ENCODE measurements at places on chromosomes 3 and 15.

DNA sequence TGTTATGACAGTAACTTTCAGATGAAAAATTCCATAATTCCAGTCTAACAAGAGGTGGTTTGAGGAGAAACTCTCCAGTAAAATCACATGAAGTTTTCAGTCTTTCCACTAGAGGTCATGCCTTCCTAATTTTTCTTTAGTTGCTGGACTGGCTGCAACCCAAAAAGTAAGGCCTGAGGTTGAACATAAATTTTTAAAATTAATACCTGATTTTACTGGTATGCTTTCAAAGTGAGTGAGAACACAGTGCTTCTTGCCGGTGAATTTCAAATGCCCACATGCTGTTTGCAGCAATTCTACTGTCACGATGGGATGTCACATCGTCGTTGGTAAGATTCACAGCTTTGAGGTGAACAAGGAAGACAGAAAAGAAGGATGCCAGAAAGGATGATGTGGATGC lies 89.0 kb upstream of the FGF12 start:
- DNase-seq, result no peak

DNA sequence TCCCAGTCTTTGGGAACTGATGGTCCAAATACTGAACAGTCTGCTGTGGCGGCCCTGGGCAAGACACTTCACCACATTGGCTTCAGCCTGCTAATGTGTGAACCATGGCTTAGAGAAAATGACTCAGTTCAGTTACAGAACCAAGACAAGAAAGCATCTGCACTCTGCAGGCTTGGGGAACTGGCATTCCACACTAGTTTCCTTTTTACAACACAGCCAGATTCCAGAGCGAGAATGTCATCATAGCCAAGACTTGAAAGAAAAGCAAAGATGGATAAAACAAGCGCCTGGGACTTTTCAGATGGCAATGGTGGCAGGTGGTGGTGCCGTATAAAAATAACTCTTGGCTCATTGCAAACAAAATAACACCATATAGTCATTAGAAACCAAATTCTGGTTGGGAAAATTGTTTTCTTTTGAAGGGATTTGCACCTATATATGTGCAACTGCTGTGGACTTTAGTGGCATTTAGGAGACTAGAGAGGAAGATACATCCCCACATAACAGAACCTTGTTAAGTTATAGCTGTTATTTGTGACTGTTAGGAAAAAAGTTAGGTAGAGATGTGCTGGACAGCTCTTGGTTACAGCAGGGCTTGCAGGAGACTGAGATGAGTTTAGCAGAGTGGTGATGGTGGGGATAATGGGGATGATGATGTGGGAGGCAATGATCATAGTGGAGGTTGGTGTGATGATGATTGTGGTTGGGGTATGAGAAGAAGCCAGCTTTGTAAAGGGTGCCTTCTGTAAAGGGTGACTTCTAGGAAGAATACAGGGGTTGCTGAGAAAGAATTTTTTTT lies 273.6 kb downstream of the THRB start:
- DNase-seq, result no peak

DNA sequence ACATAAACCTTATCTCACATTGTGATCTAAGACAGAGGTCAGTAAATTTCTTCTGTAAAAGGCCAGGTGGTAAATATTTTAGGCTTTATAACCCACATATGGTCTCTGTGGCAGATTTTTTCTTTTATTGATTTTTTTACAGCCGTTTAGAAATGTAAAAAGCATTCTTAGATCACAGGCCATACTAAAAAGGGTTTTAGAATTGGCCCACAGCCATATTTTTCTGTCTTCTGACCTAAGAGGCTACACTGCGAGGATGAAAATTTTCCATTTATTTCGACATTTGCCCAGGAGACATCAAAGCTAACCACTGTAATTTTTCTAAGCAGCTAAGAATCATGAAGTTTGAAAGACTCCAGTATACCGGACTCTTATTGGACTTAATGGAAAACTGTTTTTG lies 377.2 kb upstream of the SGO1 start:
- DNase-seq, result no peak

- no peak for DNase-seq
These were observed 1.2 kb downstream of the ANXA2 start for GRCh38 chr15:60396560-60396957.

- no peak for DNase-seq
These were observed 10.0 kb downstream of the ABHD2 start for GRCh38 chr15:89098281-89098680.

DNA sequence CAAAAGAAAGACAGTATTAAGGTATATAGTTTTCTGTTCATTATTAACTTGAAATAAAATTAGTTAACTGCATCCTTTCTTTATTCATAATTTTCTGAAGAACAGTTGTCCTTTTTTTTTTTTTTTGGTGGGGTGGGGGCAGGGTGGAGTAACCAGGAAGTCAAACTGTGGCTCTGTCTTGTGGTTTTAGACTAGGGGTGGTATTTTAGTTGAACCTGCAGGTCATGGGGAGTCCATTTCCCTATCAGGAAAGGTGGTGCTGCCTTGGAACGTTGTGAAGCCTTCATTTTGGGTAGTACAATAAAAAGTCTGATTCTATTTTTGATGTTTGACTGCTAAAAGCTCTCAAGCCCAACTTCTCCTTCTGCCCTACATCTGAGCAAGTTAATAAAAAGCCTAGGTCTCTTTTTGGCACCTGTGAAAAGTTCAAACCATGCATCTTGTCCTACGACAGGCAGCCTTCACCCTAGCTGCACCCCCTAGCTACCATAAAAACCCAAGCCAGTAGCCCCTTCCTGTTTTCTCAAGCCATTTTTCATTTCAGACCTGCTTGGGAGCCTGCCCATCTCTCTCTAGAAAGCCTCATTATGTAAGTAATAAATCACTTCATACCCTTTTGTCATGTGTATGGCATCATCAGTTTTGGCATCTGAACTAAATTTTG lies 31.2 kb upstream of the RIOX2 start:
- DNase-seq, result no peak

DNA sequence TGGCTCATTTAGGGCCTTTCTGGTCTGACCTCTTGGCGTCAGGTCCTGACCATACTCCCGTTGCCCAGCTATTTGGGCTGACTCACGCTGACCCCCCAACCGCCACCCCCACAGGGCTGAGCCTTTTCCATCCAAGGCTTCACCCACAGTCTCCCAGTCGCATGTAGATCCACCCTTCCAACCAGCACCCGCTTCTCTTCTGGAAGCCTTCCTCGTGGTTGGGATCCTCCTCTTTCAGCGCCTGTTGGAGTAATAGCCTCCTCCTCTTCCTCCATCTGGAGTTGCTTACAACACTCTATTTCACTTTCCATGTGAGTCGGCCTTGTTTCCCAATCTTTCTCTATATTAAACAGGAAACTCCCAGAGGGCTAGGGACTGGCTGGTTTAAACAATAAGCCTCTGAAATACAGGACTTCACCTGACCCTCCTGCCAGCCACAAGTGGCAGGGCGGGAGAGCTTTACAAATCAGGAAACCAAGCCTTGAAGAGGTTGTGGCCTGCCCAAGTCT lies 2.1 kb upstream of the ALAS1 start:
- DNase-seq, result no peak

GRCh38 chr3:190528706-190529105 lies 14.8 kb downstream of the IL1RAP start:
- no peak for DNase-seq

GRCh38 chr3:127865941-127866340 lies 43.6 kb upstream of the MGLL start:
- DNase-seq, result no peak

DNA sequence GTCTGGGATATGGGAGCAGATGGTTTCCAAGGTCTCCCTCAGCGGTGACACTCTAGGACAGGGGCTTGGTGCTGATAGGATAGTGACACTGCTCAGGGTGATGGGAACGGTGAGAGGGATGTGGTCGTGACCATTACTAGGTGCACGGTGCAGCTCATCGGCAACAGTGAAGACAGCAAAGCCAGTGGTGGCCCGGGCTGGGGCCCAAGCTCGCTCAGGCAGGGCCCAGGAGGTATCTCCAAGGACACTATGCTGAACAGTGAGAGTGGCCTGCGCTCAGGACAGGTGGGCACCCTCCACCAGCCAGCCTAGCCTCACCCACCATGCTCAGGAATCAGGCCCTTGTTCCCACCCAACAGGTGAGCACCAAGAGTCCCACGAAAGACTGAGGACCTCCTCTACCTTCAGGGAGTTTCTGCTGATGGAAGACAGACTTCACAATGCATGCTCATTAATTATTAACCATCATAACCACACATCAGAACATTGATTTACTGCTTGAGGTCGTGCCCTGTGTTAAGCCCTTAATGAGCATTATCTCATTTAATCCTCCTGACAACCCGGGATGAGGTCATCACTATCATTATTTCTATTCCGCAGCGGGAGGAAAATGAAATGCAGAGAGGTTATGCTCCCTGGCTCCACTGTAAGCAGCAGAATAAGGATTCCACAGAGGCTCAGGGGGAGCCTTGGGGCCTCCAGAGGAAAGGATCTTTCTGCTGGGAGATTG lies 269.4 kb downstream of the UACA start:
- DNase-seq, result no peak

- no peak for DNase-seq
These were observed 5.4 kb downstream of the MAPKBP1 start for GRCh38 chr15:41779662-41780157.

GRCh38 chr15:48823237-48823636 lies 12.4 kb upstream of the CEP152 start:
- no peak for DNase-seq

DNA sequence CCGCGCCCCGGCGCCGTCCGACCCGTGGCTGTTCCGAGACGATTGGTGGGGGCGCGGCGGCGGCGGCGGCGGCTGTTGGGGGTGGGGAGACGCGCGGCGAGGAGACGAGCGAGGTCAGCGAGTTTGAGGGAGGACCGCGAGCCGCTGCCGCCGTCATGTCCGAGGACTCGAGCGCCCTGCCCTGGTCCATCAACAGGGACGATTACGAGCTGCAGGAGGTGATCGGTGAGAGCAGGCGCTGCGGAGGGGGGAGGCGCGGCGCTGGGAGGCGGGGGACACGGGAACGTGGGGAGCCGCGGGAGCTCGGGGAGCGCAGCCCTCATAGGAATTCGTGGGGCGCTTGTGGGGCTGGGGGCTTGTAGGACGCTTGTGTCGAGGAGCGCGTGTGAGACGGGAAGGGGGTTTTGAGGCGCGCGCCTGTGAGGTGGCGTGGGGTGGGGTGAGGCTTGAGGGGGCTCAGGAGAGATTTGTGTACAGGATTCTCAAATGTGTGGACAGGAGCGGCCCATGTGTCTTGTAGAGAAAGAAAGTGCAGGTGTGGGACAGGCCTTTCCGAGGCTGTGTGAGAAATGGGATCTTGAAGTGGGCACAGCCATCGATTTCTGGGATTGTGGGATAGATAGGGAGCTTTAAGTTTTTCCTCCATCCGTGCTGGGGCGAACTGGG lies 518 bp downstream of the OXSR1 start:
- DNase-seq, result no peak

GRCh38 chr15:35827141-35827540 lies 281.2 kb upstream of the DPH6 start:
- no peak for DNase-seq

DNA sequence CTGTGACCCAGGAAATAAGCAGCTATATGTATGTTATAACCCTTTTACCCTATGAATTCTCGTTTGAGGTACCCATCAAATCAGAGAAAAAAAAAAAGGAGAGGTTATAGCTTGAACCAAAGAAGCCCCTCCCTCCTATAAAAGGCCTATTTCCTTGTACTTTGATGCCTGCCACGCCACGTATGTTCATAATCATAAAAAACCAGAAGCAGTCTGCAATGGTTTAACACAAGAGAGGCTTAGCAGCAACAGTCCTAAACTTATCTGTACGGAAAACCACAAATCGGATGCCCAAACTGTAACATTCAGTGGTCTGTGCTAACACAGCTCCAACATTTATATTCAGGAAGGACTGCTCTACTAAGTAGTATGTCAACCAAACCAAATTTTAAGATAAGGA lies 21.2 kb downstream of the CCR8 start:
- DNase-seq, result no peak

DNA sequence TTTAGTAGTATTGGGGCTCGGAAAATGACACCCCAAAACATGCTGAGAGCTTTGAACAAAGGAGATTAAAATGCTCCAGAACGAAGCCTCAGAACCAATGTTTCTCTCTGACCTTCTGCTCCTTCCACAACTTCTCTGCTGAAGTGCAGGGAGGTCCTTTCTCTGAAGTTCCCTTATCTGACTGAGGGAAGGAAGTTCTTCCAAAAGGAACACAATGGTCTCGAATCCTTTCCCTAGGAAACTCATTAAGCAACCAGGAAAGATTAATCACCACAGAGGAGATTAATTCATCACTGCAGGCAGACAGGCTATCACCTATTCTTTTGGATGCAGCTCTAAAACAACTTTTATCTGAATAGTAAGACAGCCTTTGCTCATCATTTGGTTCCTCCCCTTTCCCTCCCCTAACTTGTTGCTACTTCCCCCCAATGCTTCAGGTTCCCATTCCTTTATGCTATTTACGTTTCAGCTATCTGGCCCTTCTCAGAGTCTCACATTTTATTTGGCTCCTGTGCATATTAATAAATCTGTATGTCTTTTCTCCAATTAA lies 18.2 kb upstream of the WDR49 start:
- DNase-seq, result no peak

DNA sequence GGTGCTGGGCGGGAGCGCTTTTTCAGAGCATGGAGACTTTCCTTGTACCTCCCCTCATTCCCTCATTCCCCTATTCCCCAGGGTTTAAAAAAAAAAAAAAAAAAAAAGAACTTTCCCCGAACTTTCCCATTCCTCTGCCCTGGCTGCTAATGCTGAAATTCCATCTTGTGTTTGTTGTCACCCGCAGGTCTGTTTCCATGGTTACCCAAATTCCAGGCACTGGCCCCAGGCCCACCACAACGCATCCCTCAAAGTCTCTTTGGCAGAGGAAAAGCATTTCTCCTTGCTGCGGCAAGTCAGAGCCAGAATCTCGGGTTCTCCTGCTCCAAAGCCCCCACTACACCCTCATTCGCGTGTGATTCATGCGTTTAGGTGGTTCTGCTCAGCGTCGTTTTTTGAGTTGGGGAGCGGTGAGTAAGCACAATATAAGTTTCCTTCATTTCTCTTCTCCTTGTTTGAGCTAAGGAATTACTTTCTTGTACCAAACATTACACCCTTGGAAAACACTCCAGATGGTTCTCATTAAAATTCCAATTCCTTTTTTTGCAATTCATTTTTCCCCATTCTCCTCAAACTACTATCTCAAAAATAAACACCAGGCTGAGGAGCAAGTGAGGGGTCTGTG lies 21.6 kb downstream of the ANAPC13 start:
- no peak for DNase-seq

DNA sequence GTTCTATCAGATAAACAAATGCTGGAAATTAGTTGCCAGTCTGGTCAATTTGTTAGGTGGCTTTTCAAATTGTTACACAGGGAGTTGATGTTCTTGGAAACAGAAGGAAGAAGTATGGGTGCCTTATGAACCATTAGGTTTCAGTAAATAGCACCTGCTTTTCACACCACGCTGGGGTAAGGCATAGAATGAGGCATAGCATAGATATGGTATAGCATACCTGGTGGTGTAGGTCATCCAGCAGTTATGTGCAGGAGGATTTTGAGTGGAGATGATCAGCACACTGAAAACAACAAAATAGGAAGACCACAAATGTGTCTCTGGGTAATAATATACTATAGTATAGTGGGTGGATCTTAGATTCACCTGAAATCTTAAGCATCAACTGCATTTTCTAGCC lies 121.4 kb downstream of the GMPS start:
- no peak for DNase-seq

- no peak for DNase-seq
These were observed 138.4 kb downstream of the RPLP1 start for GRCh38 chr15:69590932-69591524.

GRCh38 chr3:127458696-127459604 lies 131.6 kb downstream of the TPRA1 start:
- DNase-seq, result no peak
